ENCODE measurements at places on chromosomes 2 and 18.
A peak's percentile ranks its signal among the peaks of the same experiment; 100 is the strongest.

GRCh38 chr2:27712522-27712921, 48.8 kb downstream of the SLC4A1AP start:
- DNase-seq, result no peak
- H3K4me1 ChIP-seq, result peaks cover 25% of the 10 kb centered on the region
- peaks cover 7% of the 10 kb centered on the region for H3K27me3 ChIP-seq

DNA sequence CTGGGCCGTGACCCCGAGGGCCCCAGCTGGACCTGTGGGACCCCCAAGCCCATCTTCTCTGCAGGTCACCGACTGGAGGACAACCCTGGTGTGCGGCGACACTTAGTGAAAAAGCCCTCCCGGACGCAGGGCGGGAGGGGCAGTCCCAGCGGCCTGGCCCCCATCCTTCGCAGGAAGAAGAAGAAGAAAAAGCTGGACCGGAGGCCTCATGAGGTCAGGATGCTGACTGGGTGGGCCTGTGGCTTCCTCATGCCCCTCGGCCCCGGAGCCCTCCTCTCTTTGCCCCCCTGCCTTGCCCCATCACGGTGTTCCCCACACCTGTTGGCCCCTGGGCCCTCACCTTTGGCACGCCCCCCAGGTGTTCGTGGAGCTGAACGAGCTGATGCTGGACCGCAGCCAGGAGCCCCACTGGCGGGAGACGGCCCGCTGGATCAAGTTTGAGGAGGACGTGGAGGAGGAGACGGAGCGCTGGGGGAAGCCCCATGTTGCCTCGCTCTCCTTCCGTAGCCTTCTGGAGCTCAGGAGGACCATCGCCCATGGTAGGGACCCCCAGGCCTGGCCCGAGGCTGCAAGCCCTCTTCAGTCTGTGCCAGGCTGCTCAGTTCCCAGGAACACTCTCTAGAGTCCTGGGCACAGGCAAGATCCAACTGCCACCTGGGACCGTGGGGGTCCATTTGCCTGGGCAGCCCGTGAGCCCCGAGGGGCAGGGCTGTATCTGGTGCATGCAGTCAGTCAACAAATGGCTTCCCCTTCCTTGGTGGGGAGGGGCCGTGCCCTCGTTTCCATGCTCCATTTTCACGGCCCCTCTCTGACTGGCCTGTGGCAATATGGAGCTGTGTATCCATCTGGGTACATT, 4.7 kb downstream of the SLC4A3 start:
- H3K27ac ChIP-seq, result no peak overlapping the region
- no peaks in the 10 kb centered on the region for H3K36me3 ChIP-seq
- H3K4me3 ChIP-seq, result no peak overlapping the region
- H3K4me1 ChIP-seq, result no peaks in the 10 kb centered on the region
- H3K27me3 ChIP-seq, result peaks cover 38% of the 10 kb centered on the region

- DNase-seq, result no peak
- peak overlapping the region; percentile 55 for H3K4me3 ChIP-seq
- no peaks in the 10 kb centered on the region for H3K36me3 ChIP-seq
- no peaks in the 10 kb centered on the region for H3K27me3 ChIP-seq
- peaks cover 52% of the 10 kb centered on the region for H3K4me1 ChIP-seq
Observed at GRCh38 chr2:19897623-19898245, 4.0 kb downstream of the TTC32 start.

- no peak for DNase-seq
- H3K27me3 ChIP-seq, result no peaks in the 10 kb centered on the region
- H3K4me3 ChIP-seq, result no peak overlapping the region
- H3K27ac ChIP-seq, result no peak overlapping the region
- no peaks in the 10 kb centered on the region for H3K4me1 ChIP-seq
Observed at GRCh38 chr18:39959839-39960238, 1995.2 kb upstream of the PIK3C3 start.

DNA sequence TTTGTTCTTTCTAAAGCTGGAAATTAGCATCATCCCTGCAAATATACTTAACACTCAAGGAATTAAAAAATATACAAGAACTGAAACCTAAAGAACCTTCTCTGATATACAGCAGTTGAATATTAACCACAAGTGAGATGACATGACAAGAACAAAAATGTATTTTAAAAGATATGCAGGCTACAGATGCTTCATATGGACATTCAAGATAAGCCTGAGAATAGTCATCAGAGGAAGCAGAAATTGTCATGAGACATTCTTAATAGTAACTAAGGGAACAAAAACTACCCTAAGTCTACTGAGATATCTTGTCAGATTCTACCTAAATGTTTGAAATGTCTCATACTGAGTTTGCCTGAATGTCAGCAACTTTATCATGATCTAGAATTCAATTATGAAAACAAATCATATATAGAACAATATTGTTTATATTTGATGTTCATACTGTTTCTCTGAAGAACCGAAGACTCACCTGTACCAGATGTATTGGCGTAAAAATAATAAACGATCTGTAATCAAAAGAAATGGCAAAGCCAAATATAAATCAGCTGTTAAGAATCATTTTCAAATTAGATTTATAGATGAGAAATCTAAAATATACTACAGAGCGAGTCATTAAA, 4.7 kb downstream of the NBAS start:
- H3K27ac ChIP-seq, result no peak overlapping the region
- H3K4me1 ChIP-seq, result peaks cover 25% of the 10 kb centered on the region
- no peaks in the 10 kb centered on the region for H3K27me3 ChIP-seq
- H3K36me3 ChIP-seq, result no peaks in the 10 kb centered on the region
- H3K4me3 ChIP-seq, result no peak overlapping the region

- H3K4me3 ChIP-seq, result no peak overlapping the region
- peaks cover 14% of the 10 kb centered on the region for H3K4me1 ChIP-seq
- no peaks in the 10 kb centered on the region for H3K27me3 ChIP-seq
- no peak for DNase-seq
- H3K27ac ChIP-seq, result peak overlapping the region; percentile 60
Observed at GRCh38 chr18:3075491-3075890, 62.5 kb upstream of the LPIN2 start.

- no peak overlapping the region for H3K27ac ChIP-seq
- no peak overlapping the region for H3K4me3 ChIP-seq
- no peaks in the 10 kb centered on the region for H3K36me3 ChIP-seq
- no peak for DNase-seq
- peaks cover 15% of the 10 kb centered on the region for H3K27me3 ChIP-seq
- peaks cover 11% of the 10 kb centered on the region for H3K4me1 ChIP-seq
Observed at GRCh38 chr18:9737472-9738121, 29.5 kb downstream of the RAB31 start.

DNA sequence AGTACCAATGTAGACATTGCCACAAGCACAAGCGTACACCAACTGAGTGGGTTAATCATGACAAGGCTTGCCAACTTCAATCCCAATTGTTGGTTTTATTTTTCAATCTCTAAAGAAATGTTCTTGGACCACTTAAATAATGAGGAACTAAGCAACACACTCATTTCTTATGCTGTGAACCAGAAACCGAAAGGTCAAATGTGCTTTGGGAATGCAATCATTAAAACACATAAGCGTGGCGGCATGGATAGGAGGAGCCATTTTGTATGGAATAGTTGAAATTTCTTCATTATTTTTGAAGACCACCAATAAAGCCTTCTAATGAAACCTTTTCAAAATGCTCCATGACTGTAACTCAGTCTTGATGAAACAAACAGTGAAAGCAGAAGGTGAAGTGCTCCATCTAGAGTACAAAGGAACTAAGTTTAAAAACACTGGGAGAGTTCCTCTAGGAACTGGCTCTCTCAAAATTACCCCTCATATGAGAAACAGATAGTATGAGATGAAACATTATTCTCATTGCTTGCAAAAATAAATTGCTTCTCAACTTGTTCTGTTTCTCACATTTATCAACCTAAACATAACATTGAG, 113.2 kb upstream of the CHST9 start:
- H3K27ac ChIP-seq, result no peak overlapping the region
- no peaks in the 10 kb centered on the region for H3K36me3 ChIP-seq
- H3K4me3 ChIP-seq, result no peak overlapping the region
